M059J (cell line): ENCODE measurements at places on chromosomes 2 and 18. TPM values are rescaled to one million over a fixed set of nuclear protein-coding genes. Genes with fewer than 3 reads are reported as not detected.

GRCh38 chr18:68354176-68354575 is 360.7 kb downstream of the TMX3 start:
- DNase-seq: no peak

- DNase-seq: no peak
Measured at GRCh38 chr2:147558620-147559019, 286.2 kb upstream of the ACVR2A start.

The RFTN2 gene
- 0.10 TPM in 1 of 2 replicates, not detected in the other for total RNA-seq

DNA sequence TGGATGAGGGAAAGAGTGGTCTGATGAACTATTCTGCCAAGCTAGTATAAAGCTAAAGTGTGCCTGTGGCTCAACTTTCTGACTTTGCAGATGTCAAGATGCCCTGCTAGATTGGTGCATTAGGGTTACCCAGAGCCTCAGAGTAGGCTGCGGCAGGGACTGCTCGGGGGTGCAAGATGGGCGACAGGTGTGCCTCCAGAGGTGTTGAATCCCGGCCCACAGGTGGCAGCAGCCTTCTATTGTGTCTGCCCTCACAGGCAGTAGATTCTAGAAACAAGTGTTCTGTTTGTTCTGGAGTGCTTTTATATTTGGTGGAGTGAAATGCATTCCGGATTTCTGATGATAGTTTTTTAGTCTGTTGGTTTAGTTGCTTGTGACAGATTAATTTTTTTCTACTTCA is 131.6 kb upstream of the IL1R2 start:
- no peak for DNase-seq

The UGT1A4 gene
- total RNA-seq: not detected in 2 replicates

The RNASEH1 gene
- total RNA-seq: 17.6 and 27.7 TPM in 2 replicates

The DYNAP gene
- total RNA-seq: not detected in 2 replicates

- DNase-seq: no peak
Measured at GRCh38 chr2:240786355-240786841, 33.6 kb downstream of the KIF1A start.

GRCh38 chr2:118003396-118003824 is 10.5 kb downstream of the CCDC93 start:
- peak; percentile 59 for DNase-seq

The GULP1 gene
- total RNA-seq: 98.9 and 126 TPM in 2 replicates

DNA sequence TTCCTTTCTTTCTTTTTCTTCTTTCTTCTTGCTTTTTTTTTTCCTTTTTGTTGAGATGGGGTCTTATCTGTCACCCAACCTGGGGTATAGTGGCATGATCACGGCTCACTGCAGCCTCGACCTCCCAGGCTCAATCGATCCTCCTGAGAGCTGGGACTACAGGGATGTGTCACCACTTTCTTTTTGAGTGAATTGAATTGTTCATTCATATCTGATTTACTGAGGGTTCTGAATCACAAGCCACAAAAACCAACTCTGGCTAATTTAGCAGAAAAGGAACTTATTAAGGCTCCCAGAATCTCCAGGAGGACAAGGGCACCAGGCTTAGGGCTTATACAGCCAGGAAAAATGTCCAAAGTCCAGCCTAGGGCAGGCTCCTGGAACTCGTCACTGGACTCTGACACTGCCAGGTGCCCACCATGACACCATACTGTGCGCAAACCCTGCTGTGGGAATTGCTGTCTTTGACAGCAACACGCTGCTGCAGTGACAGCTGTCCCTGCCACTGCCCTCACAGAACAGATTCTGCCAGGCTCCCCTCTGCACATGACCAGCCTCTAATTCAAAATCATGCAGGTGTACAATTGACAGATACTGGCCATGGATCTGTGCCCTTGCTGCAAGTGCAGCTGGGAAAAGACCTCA is 42.9 kb upstream of the EML6 start:
- DNase-seq: peak; percentile 75

The ST8SIA5 gene
- total RNA-seq: 9.8 and 12.2 TPM in 2 replicates

- DNase-seq: no peak
Measured at GRCh38 chr18:62287781-62288664, 37.1 kb upstream of the TNFRSF11A start.

GRCh38 chr2:43230351-43230885 is 4.0 kb upstream of the ZFP36L2 start:
- no peak for DNase-seq

DNA sequence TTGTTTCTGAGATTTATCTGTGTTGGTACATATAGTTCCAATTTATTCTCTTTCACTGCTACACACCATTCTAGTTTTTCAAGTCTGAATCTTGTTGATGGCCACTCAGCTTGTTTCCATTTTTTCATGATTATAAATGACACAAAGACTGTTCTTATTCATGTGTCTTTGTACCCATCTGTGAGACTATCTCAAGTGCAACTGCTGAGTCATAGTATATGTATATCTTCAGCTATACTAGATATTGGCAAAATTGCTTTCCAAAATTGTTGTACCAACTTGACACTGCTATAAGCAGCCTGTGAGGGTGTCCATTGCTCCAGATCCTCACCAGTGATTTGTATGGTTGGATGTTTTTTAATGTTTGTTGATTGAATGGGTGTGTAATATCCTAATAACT is 37.2 kb upstream of the RTN4 start:
- no peak for DNase-seq

- peak; percentile 95 for DNase-seq
Measured at GRCh38 chr2:45119855-45120254, 110.6 kb upstream of the SIX2 start.

DNA sequence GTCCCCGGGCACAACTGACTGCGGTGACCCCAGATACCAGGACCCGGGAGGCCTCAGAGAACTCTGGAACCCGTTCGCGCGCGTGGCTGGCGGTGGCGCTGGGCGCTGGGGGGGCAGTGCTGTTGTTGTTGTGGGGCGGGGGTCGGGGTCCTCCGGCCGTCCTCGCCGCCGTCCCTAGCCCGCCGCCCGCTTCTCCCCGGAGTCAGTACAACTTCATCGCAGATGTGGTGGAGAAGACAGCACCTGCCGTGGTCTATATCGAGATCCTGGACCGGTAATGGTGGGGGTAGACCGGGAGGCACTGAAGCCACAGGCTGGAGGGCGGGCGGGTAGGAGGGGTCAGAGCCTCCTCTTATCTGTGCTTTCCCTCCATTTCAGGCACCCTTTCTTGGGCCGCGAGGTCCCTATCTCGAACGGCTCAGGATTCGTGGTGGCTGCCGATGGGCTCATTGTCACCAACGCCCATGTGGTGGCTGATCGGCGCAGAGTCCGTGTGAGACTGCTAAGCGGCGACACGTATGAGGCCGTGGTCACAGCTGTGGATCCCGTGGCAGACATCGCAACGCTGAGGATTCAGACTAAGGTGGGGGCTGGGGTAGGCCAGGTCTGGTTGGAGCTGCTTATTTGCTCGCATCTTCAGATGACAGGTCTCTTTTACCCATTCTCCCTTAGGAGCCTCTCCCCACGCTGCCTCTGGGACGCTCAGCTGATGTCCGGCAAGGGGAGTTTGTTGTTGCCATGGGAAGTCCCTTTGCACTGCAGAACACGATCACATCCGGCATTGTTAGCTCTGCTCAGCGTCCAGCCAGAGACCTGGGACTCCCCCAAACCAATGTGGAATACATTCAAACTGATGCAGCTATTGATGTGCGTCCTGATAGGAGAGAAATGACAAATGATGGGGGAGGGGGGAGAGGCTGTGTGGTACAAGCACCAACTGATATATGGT is 780 bp downstream of the HTRA2 start:
- DNase-seq: peak; percentile 57

The ALK gene
- total RNA-seq: 0.37 TPM in 1 of 2 replicates, not detected in the other

- DNase-seq: no peak
Measured at GRCh38 chr2:122692400-122693083, 937.1 kb downstream of the TSN start.

DNA sequence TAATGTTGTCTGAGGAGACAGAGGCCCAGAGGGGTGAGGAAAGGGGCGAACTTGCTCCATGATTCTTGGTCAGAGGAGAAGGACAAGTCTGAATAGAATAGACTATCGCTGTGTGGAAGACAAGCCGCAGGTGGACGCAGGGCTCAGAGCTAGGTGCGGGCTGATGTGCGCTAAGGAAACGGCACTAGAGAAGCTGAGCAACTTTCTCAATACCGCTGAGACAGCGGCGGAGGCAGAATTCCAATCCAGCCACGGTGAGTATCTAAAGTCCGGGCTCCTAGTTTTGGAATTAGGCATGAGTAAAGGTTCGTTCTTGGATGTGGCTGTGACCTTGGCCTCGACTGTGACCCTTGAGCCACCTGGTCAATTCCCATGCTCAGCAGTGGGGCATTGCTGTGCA is 47.8 kb downstream of the CAPN13 start:
- no peak for DNase-seq

DNA sequence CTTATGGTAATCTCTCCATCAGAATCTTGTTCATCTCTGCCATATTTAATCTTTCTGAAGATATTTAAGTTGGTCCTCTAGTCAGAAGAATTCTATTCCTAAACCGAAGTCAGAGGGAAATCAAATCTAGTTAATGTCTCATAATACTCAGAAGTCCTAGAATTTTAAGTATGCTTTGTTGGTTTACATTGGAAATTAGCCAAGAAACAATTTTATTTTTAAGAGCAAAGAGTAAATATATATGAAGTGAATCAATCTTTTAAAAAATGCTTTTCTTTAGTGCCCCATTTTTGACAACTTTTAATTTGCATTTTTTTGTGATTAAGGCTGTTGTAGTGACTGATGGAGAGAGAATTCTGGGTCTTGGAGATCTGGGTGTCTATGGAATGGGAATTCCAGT is 38.1 kb downstream of the ME2 start:
- no peak for DNase-seq

DNA sequence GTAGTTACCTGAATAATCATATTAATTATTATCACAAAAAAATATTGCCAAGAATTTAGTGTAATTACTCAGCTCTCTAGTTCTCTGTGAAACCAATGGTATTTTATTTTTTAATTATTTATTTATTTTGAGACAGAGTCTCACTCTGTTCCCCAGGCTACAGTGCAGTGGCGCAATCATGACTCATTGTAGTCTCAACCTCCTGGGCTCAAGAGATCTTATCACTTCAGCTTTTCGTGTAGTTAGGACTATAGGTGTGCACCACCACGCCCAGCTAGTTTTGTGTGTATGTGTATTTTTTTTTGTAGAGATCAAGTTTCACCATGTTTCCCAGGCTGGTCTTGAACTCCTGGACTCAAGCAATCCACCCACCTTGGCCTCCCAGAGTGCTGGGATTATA is 440.4 kb upstream of the CDH20 start:
- DNase-seq: peak; percentile 95

DNA sequence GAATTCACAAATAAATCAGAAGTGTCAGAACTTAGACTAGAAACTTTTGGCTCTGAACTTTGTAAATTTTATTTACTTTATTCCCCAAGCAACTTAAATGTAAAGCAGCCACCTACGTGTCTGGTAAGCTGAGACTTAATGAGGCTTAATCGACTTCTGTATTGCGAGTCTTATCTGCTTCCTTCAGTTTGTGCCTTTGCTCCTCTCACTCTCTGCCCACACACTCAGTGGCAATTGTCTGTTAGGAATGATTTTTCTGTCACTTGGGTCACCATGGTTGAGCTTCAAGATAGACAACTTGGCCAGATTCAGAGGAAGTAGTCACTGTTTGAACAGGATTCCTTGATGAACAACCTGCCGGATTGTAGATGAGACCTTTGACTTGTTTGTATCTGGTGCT is 691.4 kb upstream of the FSHR start:
- DNase-seq: no peak

The TUBA3E gene
- total RNA-seq: not detected in 2 replicates

GRCh38 chr2:232473467-232473890 is 14.2 kb downstream of the ECEL1 start:
- no peak for DNase-seq

The LNPK gene
- 20.8 and 27.7 TPM in 2 replicates for total RNA-seq

GRCh38 chr18:56483386-56483785 is 155.0 kb downstream of the TXNL1 start:
- no peak for DNase-seq

DNA sequence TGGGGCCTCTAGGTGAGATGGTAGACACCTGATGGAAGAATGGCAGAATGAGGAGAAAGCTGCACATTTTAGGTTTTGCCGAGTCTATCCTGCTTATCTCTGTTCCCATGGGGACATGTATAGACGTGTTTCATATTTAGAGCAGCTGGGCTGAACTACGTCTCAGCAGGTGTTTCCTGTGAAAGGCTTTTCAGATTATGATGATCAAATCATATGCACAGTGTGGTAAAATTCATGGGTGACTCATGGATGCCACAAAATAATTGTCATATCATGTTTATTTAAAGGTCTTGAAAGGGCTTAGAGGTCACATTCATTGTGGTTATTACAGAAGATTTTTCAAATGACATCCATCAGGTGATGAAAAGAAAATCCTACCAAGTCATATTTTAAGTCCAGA is 90.5 kb downstream of the ICOS start:
- peak; percentile 42 for DNase-seq

- no peak for DNase-seq
Measured at GRCh38 chr2:34423301-34423700, 824.2 kb upstream of the FAM98A start.

The GPR35 gene
- 0.17 TPM in 1 of 2 replicates, not detected in the other for total RNA-seq

DNA sequence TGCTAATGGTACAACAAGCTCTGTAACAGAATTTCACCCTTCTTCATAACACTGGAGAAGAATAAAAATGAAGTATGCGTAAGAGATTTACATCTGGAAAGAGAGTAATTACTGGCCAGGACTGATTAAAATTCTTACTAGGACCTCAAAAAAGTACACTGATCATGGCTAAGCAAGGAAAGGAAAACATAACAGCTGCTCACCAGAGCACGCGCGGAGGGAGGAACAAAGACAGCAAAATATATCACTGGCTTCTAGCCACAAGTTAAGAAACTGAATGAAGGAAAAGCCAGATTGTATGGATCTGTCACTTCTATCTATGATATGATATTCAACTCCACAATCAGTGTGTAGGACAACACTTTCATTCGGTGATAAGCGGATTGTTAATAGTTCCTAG is 15.6 kb upstream of the CYTIP start:
- DNase-seq: no peak

GRCh38 chr2:20536619-20537422 is 89.9 kb downstream of the RHOB start:
- no peak for DNase-seq

DNA sequence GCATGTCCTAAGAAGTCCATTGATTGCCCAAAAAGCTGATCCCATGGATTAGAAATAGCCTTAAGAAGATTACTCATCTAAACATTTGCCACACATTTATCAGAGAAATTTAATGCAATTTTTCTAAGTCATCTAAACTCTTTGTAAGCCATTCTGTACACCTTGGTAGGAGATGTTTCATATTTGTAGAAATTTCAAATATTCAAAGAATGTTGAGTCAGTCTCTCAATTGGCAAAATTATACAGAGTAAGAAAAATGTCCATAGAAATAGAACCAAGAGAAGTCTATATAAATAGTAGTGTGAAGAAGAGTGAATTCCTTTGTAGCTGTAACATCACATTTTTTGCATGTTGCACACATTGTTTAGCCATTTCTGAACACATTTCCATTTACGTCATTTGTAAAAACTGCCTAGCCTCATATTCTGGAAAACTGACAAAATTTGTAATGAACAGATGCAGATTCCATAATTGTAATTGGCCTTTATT is 128.6 kb downstream of the MSTN start:
- peak; percentile 80 for DNase-seq

- no peak for DNase-seq
Measured at GRCh38 chr2:234753701-234754100, 198.1 kb upstream of the SH3BP4 start.
